Suppressor macrophage (primary cell): ENCODE measurements at places on chromosomes 12 and 14.

DNA sequence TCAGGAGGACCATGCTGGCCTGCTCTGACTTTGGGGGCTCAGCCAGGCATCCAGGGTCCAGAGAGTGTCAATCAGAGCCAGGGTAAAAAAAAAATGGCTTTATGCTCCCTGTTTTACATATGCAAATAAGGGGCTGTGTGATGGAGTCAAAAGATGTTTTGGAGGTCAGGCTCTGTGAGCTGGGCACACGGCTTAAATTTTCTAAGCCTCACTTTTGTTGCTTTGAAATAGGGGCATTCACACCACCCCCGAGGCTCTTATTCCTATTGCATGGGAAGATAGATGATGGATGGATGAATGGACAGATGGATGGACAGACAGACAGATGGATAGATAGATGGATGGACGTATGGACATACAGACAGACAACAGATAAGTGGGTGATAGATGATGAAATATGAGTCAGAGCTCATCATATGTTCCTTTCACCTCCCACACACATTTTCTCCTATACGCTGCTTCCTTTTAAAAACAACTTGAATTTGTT, 42.7 kb downstream of the RIN3 start:
- DNase-seq, result no peak

GRCh38 chr12:68899251-68899771, 33.7 kb downstream of the CPM start:
- no peak for DNase-seq

DNA sequence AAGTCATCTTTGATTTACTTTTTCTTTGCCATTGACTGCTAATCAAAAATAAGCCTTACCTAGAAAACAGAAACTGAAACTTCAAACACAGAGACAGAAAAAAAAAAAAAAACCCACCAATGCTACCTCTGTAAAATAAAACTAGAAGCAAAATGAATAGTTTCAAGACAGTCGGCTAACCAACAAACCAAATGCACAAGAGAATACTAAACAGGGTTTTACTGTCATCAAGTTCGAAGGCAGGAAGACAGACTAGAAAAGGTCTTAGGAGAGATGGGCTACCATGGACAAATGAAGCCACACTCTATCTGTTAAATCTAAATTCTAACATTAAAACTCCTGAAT, 59.5 kb downstream of the SEL1L start:
- DNase-seq, result no peak

GRCh38 chr12:76303989-76304460, 44.2 kb downstream of the BBS10 start:
- no peak for DNase-seq

GRCh38 chr14:99604766-99605298, 825 bp upstream of the CCDC85C start:
- DNase-seq, result peak; percentile 42

GRCh38 chr14:68182492-68182891, 362.9 kb downstream of the RAD51B start:
- no peak for DNase-seq

DNA sequence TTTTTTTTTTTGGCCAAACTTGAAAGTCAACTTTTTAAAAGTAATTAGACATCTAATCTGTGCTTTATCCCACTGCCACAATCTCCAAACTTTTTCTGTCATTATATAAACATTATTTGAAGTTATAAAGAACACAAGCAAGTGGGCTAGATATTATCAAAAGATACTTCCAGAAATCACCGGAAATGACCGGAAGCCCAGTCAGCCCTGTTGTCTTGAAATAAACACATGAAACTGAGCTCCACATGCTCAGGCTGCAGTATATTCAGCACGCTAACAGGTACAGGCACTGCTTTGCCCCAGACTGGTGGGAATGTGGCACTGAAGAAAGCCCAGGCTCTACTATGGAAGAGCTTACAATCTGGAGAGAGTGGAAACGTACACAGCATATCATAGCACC, 158.9 kb upstream of the PLEKHG7 start:
- DNase-seq, result no peak

DNA sequence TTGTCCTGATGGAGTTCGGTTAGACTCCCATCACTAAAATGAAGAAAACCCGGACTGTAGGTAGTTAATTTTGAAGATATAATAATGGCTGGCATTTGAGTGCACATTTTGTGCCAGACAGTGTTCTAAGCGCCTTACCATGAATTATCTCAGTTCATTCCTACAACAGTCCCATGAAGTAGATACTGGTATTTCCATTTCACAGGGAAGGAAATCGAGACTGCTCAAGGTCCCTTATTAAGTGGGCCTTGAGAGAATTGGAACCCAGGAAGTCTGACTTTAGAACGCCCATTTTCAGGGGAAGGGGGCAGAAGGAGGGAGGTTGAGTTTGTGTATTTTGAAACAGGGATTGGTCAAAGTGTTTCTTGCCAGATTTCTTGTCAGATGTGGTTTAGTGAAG, 855 bp downstream of the MNAT1 start:
- no peak for DNase-seq

DNA sequence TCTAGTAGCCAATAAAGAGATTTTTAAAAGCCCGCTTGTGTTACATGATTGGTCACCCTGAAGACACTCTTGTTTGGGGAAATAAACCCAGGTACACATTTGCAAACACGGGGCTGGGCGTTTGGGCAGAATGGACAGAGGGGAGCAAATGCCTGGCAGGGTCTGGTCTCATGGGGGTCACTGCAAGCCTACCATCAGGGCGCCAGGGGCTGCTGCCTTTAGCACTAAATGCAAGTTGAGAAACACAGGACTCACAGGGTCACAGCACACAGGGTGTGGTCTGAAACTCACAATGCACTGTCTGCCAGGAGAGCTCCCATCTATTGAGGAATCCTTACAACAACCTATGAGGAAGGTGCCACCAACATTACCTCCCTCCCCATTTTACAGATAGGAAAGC, 62.6 kb downstream of the CHGA start:
- DNase-seq, result no peak

- DNase-seq, result peak; percentile 44
Measured at GRCh38 chr12:75642226-75642625, 130.8 kb upstream of the KRR1 start.

DNA sequence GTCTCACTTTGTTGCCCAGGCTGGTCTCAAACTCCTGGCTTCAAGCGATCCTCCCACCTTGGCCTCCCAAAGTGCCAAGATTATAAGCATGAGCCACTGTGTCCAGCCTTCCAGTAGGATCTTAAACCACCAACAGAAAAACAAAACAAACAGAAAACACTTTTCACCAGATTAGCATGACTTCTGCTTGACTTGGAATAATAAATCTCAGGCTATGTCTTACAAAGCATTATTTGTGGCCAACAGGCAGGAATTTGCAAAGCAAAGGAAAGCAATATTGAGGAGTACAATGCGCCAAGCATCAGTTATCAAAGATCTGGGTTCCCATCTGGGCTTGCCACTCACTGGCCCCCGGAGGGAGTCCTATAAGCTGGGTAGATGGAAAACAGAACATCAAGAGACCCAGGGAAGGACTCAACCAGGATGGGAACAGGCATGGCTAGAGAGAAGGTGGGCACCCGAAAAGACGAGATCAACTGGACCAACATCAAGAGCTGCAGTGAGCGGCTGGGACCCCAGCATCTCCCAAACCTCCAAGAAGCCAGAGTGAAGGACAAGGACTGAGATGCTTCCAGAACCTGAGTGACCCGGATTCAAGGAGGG, 101.2 kb downstream of the TMEM30B start:
- DNase-seq, result no peak

- no peak for DNase-seq
Measured at GRCh38 chr14:92924247-92924646, 1.3 kb downstream of the CHGA start.
